ENCODE measurements at places on chromosomes 2 and 18. TPM values are rescaled to one million over a fixed set of nuclear protein-coding genes. Genes with fewer than 3 reads are reported as not detected.

The CTNNA2 gene
- not detected for total RNA-seq

The GPR75 gene
- 2.6 TPM for total RNA-seq

The VRK2 gene
- total RNA-seq, result 26.0 TPM

The PRKAG3 gene
- total RNA-seq, result not detected

DNA sequence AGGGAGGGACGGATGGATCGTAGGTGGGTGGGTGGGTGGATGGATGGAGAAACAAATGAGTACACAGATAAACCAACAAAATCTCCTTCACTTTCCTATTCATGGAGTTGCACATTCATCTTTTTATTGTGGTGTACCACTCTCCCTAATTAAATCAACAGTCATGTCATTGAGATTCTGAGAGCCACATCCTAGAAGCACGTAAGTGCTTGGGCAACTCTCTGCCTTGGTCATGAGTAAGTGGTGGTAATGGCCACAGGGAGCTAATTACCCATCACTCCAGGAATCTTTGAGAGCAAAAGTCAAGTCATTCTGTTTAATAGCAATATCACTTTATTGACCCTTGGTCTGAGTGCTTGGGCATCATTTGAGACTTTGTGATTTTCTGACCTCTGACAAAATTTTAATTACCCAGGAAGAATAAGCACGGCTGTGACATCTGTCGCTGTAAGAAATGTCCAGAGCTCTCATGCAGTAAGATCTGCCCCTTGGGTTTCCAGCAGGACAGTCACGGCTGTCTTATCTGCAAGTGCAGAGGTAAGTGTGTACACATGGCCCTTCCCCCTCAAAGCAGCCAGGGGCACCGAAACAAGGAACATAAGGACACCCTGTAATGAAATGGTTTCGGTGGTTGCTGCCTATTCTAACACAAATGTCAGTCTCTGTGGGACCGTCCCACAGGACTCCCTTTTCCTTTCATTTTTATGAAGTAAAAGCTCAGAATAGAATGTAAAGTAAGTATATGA, 85.9 kb downstream of the FEZ2 start:
- no peak for DNase-seq

The IL1B gene
- total RNA-seq, result not detected

DNA sequence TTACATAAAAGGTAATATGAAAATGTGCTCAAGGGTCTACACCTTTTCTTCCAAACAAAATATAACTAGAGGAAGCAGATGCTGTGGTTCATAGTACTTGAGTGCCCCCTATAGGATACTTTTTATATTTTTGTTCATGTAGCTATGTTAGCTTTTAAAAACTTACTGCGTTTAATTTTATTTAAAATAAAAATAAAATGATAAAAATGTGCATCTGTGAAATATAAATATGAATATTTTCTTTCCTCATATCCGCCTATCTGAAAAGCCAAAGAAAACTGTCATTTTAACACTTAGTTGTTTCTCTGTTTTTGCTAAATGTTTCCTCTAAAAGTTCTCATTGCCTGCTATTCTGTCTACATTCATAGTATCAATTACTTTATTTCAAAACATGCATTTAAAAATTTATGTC, 9.6 kb upstream of the LRP1B start:
- DNase-seq, result no peak

GRCh38 chr2:242060212-242060835, 190.8 kb downstream of the RTP5 start:
- DNase-seq, result no peak

- DNase-seq, result no peak
These were observed 107.3 kb downstream of the PLCL1 start for GRCh38 chr2:197911667-197912066.

All from activated CD4-positive, alpha-beta T cell treated with anti-CD3 and anti-CD28 coated beads, Interleukin-2, amount 10 ng/mL, durations not matched to agents 7 days and 5 days (primary cell).